Epithelial cell of proximal tubule (primary cell): ENCODE measurements at places on chromosomes 2 and 18. TPM values are rescaled to one million over a fixed set of nuclear protein-coding genes. Genes with fewer than 3 reads are reported as not detected.

The AGXT gene
- total RNA-seq, result not detected in 2 replicates

The SCN3A gene
- 0.52 and 0.94 TPM in 2 replicates for total RNA-seq

DNA sequence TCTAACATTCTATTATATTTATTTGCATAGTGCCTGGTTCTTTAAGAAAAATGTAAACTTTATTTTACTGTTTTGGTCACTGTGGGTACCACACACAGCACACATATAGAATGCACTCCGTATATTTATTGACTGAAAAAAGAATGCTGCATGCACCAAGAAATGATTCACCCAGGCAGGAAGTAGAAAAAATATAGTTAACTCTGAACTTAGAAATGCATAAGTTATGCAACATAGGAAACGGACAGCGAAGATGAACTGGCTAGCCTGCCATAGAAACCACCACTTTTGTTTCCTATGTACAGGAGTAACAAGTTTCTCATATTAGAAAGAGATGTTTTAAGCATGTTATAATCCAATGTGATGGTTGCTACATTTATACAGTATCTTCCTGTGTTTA lies 635.8 kb downstream of the DSC3 start:
- no peak for DNase-seq

DNA sequence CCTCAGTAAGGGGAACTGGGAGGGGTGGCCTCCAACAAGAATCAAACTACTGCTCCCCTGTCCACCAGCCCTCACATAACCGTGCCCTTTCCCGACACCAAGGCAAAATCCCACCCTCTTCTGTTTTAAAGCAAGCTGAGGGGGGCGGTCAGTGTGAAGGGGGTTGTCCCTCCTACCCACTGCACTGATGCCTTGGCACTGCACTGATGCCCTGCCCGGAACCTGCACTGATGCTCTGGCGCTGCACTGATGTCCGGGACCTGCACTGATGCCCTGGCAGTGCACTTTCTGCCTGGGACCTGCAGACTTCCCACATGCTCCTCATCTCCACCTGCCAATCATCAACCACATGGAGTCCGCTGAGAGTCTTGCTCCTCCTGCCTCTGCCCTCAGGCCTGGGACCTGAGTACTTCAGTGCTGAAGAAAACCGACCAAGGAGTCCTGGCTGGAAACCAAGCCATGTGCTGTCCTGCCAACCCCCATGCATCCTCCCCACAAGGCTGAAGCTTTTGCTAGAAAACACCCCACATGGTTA lies 179.5 kb downstream of the SMAD2 start:
- DNase-seq, result no peak

The BOD1L2 gene
- not detected in 2 replicates for total RNA-seq

DNA sequence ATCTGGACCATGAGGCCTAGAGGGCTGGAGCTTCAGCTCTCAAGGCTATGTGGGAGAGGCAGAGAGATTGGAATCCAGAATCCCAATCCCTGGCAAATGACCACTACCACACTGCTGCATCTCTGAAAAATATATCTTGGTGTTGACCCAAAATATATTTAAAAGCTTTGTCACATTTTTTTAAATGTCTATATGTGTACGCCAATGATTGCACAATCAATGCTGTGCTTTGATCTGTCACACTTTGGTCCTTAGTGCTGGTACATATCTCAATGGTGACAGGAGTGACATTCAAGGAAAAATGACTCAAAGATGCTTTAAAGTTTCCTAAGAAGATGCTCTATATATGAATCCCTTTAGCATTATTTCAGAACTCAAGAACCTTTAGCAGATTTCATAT lies 31.7 kb upstream of the NEDD4L start:
- DNase-seq, result no peak

- no peak for DNase-seq
Measured at GRCh38 chr2:231197706-231198290, 633 bp upstream of the ARMC9 start.

The HOXD12 gene
- not detected in 2 replicates for total RNA-seq

DNA sequence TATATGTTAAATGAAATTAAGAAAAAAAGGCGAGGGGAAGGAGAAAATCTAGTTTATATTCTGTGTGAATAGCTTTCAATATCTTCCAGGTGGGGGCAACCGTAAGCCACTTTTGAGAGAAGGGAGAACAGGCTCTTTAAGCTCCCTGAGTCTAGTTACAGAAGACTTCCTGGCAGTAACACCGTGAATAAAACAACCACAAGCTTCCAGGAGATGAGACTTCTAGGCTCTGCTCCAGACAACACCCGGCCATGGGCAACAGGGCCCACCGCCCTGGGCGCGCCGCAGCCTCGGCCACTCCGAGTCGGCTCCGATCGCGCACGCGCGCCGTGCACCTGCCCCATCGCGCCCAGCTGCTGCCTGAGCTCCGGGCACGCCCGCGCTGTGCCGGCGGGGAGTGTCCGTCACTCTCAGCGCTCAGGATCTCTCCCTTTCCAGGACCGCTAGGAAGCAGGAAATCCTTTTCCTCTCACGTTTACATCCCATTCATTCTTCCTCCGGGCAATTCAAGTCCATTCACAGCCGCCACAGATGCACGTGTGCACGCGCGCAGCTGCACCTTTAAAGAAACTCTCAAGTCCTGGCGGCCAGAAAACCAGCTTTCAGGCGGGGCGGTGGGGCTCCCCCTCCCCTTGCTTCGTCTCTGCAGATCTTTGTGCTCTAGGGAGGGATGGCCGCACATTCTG lies 19.4 kb upstream of the PAX3 start:
- DNase-seq, result peak; percentile 48

- DNase-seq, result no peak
Measured at GRCh38 chr2:228793116-228793515, 478.0 kb downstream of the PID1 start.

GRCh38 chr2:233400961-233401360 lies 46.7 kb downstream of the DGKD start:
- no peak for DNase-seq

The CERKL gene
- 0.14 and 0.40 TPM in 2 replicates for total RNA-seq

- no peak for DNase-seq
Measured at GRCh38 chr18:68721681-68722583, 7.0 kb upstream of the TMX3 start.

DNA sequence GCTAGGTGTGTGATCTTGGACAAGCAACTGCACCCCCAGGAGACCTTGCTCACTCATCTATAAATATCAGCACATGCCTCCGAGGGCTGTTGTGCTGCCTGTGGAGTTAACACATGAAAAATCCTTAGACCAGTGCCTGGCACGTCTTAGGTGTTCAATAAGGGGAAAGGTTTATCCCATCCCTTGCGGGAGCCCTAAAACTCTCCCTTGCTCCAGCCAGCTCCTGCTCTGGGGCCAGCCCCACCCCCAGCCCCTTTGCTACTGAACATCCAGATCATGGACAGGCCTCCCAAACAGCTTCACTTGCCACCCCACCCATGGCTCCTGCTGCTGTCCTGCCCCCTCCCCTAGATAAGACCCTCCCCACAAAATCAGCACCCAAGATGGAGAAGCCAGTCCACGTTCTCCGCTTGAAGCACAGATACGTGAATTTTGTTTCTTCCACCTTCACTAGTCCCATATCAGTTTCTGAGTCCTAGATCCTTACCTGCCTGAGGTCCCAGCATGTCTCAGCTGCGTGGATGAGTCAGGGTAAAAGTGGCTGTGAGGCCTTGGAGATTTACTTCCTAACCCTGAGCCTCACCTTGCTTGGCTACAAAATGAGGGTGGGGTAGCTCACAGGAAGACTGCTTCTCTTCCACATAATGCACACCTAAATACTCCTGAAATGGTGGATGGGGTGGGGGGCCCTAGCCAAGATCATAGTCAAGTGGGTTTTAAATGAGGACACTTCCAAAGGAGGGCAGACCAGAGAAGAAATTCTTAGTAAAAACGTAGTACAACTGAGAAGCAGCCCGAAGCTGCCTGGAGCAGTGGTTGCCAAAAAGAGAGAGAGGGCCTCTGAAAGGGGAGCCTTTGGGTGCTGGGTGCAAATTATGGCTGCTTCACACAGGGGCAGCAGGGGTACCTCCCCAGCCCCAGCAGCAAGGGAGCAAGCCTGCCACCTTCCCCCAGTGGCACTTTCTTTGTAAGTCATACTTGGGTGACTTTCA lies 40.4 kb downstream of the C1QL2 start:
- no peak for DNase-seq

- DNase-seq, result no peak
Measured at GRCh38 chr18:28411806-28412205, 234.9 kb upstream of the CDH2 start.

DNA sequence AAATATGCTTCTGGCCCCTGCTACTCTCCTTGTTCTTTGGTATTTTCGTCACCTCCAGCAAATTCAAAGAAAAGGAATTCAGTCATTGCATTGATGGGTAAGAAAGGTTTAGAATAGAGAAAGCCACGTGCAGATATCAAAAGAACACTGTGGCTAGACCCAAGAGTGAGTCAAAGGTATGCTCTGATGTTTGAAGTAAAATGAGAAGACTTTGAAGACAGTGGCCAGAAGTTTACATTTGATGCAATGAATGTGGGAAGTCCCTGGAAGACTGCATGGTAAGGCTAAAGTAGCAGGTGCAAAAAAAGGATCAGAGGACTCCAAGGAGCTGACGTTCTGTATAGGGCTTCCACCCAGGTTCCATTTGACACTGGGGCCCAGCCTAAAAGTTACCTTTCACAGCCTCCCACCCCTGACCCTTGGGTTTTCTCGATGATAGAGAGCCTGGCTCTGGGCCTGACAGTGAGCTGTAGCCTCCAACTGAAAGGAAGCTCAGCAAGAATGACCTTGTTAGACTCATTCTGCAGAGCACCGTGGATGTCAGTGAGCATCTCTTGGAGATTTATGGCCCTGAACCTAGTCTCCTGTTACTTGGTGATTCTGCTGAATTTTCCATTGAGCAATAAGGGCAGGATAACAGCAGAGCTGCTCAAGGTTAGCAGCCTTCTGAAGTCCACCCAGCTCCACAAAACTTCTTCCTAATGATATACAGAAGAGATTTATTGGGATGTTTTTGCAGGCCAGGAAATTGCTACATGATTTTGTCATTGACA lies 223.7 kb upstream of the RBBP8 start:
- DNase-seq, result no peak

DNA sequence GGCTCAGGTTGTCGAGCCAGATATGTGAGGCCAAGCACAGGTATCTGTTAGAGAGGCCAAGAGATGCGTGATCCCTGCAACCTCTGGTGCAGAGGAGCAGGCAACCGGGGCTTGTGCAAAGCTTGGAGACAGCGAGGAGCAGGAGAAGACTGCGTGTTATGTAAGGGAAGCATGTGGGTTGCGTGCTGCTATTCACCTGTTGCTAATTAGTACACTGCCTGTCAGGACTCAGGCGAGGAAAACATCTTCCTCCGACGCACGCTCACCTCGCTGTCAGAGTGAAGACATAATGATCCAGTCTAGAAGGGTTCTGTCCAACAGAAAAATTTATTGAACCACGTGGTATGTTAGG lies 102.5 kb downstream of the HNRNPLL start:
- no peak for DNase-seq

DNA sequence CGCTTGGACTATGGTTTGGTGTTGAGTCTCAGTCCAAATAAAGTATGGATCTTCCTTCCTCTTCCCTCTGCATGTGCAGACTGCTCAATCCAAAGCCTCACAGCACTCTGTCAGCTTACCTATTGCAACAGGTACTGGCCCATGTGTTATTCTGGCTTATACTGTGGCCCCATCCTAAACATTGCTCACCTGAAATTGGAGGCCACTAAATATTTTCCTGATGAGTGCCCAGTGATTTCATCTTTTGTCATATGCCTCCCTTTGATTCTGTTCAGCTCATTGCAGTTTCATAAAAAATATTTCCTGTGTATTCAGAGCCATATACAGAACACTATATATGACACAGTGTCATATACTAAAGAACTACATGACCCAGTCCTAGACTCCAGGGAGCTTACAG lies 86.3 kb upstream of the FAM136A start:
- no peak for DNase-seq

DNA sequence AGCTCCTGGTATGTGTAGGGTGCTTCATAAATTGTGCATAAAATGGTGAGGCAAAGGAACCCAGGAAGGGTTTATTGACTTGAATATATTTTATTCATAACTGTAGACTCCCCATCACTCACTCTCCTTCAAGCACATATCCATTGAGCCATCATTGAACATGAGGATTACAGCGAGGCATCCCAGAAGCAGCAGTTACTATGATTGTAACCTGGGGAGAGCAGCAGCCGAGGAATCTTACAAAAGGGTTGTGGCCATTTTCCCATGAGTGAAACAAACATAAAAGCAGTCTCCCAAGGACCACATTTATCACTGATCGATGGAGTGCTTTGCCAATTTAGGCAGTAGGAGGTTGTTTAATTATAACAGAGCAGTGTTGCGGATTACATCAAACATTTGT lies 183.4 kb downstream of the NCK2 start:
- DNase-seq, result no peak

DNA sequence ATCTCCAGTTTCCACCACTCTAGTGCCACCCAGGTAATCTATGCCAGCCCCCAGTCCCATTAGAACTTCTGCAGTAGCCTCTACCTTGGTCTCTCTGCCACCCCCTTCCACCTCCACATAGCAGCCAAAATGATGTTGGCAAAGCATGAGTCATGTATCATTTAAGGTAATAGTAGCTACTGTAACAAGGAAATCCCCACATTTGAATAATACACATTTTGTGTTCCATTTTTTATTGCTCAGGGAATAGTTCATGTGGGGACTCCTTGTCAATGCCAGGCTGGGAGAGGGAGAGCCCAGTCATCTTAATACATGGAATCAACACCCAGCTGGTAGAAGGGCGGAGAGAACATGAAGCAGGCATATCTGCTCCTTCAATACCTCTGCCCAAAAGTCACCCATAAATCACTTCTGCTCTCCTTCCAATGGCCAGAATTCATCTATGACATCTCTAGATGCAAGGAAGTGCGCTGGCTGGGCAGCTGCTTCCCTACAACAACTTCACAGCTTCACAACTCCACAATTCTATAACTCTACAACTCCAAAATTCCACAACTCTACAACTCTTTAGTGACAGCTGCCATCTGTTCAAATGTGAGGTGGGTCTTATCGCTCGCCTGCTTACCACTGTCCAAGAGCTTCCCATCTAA lies 70.6 kb upstream of the GLS start:
- no peak for DNase-seq

The ANKRD53 gene
- total RNA-seq, result 0.58 and 0.75 TPM in 2 replicates

The HIBCH gene
- total RNA-seq, result 8.6 and 12.2 TPM in 2 replicates

DNA sequence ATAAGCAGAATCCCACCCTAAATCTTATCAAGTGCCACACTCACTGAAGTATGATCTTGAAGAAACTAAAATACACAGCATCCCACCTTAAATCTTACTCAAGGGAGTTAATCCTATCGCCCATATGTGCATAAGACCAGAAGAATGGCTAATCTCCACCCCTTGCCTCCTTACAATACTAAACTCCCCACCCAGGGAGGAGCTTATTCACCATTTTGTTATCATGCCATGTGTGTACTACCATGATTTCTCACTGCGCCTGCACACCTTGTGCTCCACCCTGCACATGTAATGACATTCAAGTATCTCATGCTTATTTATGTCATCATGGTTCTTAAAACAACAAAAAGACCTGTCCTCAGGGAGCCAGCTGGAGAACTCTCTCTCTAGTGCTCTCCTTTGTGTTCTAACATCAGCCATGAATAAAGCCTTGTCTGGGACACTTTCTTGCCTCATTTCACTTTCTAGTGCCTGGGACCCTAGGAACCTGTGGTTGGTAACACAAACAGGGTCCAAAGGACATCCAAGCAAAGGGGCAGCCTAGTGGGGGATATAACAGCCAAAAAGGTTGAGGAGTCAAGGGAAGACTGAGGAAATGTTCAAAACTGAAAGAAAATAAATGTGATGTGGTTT lies 87.4 kb downstream of the SLC66A3 start:
- no peak for DNase-seq

The FBLN7 gene
- total RNA-seq, result 1.6 TPM in 1 of 2 replicates, not detected in the other

The MAPK4 gene
- total RNA-seq, result 0.36 and 1.3 TPM in 2 replicates

GRCh38 chr18:55405893-55406406 lies 182.0 kb downstream of the TCF4 start:
- peak; percentile 56 for DNase-seq

- DNase-seq, result no peak
Measured at GRCh38 chr18:57275111-57275510, 77.2 kb upstream of the ST8SIA3 start.
